ENCODE measurements at places on chromosomes 7 and 10.

GRCh38 chr7:101594790-101595189 lies 34.3 kb downstream of the MYL10 start:
- DNase-seq = no peak

- DNase-seq = no peak
These were observed 13.1 kb downstream of the UMAD1 start for GRCh38 chr7:7653593-7654187.

DNA sequence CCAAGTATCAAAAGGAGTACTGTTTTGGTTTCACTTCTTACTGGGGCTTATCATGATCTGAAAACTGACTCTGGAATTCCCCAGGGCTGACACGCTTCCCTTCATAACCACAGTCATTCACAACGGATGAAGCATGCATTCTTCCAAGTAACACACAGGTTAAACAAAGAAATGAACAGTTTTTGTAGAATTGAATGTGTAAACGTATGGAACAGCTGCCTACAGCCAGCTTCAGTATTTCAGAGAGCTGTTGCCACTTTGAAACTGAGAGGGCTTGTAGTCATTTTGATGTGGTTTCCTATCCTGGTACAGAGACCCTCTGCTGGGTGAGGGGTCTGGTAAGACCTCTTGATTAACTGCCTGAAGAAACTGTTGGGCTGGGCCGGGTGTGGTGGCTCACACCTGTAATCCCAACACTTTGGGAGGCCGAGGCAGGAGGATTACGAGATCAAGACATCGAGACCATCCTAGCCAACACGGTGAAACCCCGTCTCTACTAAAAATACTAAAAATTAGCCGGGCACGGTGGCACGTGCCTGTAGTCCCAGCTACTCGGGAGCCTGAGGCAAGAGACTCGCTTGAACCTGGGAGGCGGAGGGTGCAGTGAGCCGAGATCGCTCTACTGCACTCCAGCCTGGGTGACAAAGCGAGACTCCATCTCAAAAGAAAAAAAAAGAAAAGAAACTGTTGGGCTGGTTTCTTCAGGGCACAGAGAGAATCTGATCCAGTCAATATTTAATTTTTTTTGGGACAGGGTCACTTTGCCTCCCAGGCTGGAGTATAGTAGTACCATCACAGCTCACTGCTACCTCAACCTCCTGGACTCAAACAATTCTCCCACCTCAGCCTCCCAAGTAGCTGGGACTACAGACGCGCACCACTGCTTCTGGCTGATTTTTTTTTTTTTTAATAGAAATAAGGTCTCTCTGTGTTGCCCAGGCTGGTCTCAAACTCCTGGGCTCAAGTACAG lies 4.7 kb downstream of the NFE2L3 start:
- peak; percentile 95 for DNase-seq

DNA sequence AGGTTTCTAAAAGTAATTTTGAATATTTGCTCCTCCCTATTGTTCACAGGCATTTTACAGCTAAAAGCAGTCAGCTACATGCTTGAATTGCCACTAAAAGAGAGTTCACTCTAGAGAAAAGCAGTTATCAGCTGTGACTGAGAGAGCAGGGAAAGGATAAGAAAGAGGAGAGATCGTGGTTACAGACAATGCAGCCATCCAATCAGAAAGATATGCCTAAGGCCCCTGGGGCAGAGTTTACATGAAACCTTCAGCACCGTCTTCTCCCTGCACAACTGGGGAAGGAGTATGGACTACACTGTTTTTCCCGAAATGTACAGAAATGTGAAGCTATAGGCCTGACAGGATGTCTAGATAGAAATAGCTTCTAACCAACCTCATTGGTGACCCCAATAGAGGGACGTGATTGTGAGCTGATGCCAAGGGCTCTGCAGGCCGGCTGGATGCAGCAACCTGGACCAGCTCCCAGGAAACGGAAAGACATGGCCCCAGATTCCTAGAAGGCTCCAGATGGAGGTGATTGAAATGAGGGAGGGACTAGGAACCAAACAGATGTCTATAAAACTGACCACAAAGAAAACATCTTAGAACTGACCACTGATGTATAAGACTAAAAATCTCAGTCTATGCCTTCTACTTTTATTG lies 3.2 kb upstream of the VSTM4 start:
- no peak for DNase-seq

GRCh38 chr7:34157137-34157536 lies 251.8 kb downstream of the BMPER start:
- DNase-seq = no peak

DNA sequence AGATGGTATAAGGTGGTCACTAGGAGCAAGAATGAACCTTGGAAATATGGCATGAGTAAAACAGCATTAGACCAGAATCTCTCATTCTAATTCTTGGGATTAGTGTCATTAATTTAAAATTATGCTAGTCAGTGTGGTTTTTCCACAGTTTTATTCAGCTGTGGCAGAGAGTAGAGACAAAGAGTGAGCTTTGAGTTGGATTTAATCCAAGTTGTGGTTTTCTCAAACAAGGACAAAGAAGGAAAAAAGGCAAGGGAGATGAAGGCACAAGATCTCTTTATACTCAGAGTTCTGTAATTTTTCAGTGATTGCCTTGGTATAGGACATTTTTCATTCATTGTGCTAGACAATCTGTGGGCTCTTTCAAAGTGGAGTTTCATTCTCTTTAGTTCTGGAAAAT lies 28.2 kb upstream of the AKAP9 start:
- DNase-seq = no peak

All from brain microvascular endothelial cell (primary cell).